ENCODE measurements at places on chromosomes 16 and 17. TPM values are rescaled to one million over a fixed set of nuclear protein-coding genes. Genes with fewer than 3 reads are reported as not detected.

GRCh38 chr17:11986179-11986941 is 10.9 kb downstream of the ZNF18 start:
- H3K36me3 ChIP-seq: no peaks in the 10 kb centered on the region
- H3K27me3 ChIP-seq: no peaks in the 10 kb centered on the region
- DNase-seq: no peak
- H3K4me1 ChIP-seq: peaks cover 12% of the 10 kb centered on the region
- no peak overlapping the region for H3K27ac ChIP-seq
- no peak overlapping the region for H3K4me3 ChIP-seq

DNA sequence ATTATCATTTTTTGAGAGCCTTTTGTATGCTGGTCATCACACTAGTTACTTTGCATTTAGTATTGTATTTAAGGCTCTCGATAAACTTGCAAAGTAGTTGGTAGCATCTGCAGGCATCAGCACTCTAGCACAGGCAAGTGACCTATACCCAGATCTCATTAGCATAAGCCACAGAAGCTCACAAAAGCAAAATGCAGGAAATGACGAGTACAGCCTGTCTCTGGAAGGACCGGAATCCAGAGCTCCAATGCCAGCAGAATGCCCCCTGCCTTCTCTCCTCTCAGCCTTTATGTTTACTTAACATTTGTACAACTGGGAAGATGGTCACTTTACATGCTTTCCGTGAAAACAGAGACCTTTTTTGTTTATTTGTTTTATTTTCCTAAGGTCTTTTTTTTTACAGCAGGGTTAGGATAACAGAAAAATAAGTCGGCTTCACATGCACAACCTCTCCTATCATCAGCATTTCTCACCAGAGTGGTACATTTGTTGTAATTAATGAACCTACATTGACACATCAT is 45.4 kb upstream of the MYOCD start:
- no peak overlapping the region for H3K4me3 ChIP-seq
- H3K4me1 ChIP-seq: no peaks in the 10 kb centered on the region
- no peaks in the 10 kb centered on the region for H3K27me3 ChIP-seq

DNA sequence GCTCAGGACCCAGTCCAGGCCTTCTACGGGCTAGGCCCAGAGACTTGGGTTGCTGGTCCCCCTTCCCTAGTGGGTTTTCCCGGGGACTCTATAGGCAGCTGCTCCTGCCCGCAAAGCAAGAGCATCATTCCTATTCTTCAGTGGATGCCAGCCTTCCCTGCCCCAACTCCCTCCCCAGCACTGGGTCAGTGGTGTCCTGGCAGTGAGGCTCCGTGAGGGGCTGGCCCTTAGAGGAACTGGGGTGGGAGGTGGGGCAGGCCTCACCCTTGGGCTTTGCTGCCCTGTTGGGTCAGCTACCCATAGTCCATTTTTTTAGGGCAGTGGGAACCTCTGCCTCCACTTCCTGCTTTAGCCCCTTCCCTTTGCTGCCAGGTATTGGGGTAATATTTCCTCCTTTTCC is 7.9 kb upstream of the PLEKHG4 start:
- no peak overlapping the region for H3K4me3 ChIP-seq
- peaks cover 3% of the 10 kb centered on the region for H3K27me3 ChIP-seq
- H3K27ac ChIP-seq: no peak overlapping the region
- H3K4me1 ChIP-seq: no peaks in the 10 kb centered on the region

DNA sequence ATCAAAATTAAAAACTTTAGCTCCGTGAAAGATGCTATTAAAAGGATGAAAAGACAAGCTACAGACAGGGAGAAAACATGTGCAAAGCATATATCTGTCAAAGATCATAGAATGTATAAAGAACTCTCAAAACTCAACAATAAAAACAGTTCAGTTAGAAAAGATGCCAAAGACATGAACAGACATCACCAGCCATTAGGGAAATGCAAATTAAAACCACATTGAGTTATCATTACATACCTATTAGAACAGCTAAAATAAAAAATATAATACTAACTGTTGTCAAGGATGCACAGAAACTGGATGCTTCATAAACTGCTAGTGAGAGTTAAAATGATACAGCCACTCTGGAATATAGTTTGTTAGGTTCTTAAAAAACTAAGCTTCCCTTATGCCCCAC is 58.8 kb downstream of the NFATC3 start:
- H3K4me1 ChIP-seq: peaks cover 27% of the 10 kb centered on the region
- H3K4me3 ChIP-seq: no peak overlapping the region
- H3K27me3 ChIP-seq: no peaks in the 10 kb centered on the region
- no peak overlapping the region for H3K27ac ChIP-seq
- no peak for DNase-seq

DNA sequence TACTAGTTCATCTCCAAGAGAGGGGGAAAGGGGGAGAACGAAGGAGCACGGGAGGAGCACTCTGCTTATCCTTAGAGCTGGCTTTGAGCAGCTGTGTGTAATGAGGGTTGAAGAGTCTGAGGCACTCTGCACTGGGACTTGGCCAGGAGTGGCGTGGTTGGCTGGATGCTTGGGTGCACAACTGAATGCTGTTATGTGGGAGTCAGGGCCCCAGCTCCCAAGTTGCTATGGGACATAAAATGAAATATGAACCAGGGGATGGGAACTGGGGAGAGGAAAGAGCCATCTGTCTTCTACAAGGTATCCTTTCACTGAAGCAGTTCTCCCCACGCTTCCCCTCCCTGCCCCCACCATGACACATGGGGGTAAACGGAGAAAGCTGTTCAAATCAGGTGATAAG is 105.9 kb upstream of the ANKFN1 start:
- H3K27ac ChIP-seq: no peak overlapping the region
- H3K4me3 ChIP-seq: no peak overlapping the region
- H3K27me3 ChIP-seq: peaks cover 6% of the 10 kb centered on the region

GRCh38 chr16:1497014-1497598 is 3.9 kb downstream of the TELO2 start:
- peaks cover 5% of the 10 kb centered on the region for H3K4me1 ChIP-seq
- H3K27ac ChIP-seq: no peak overlapping the region
- no peaks in the 10 kb centered on the region for H3K36me3 ChIP-seq
- no peaks in the 10 kb centered on the region for H3K27me3 ChIP-seq
- H3K4me3 ChIP-seq: no peak overlapping the region
- DNase-seq: no peak

DNA sequence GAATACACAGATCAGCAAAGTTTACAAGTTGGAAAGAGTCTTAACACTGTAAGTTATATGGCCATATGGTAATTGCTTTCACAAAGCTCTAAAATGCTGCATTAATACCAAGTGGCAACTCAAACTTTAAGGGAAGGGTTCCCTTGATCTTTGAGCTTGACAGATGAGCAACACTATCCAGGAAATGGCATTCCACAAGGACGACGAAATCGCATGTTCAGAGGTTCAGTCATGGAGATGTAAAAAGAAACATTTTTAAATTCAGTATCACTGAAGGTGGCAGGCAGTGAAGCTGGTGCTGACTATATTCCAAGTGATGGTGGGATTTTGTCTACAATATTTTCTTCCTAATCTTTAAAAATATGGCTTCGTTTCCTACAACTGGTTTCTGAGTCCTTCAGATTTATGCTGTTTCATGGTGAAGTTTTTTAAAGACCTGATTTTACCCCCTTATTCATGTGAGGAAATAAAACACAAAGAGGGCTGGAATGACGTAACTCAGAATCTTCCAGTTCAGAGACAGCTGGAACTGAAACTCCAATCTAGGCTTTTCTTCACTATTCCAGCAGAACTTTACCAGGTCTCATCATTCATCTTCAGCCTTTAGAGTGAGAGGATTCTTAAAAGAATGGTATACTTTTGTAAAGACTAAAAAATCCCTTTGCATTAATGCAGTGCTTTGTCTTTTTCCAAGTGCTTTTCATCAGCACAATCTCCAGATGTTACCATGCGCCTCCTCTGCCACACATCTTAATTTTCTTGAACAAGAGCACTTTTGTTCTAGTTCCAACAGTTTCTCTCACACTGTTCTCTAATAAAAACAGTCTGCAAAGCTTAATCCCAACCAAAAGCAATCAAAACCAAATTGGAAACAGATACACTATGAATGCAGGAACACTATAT is 20.2 kb downstream of the CHCT1 start:
- H3K36me3 ChIP-seq: no peaks in the 10 kb centered on the region
- DNase-seq: no peak
- no peak overlapping the region for H3K27ac ChIP-seq
- H3K27me3 ChIP-seq: no peaks in the 10 kb centered on the region

The ABCC3 gene
- 615 TPM for total RNA-seq

The FSCN2 gene
- total RNA-seq: 28.1 TPM

The GAS2L2 gene
- not detected for total RNA-seq

The ALOXE3 gene
- total RNA-seq: not detected

The TEDC2 gene
- total RNA-seq: not detected

The TP53TG3F gene
- total RNA-seq: not detected

The NPIPB9 gene
- not detected for total RNA-seq

Measured in transverse colon (tissue), 4 donors.